ENCODE measurements at places on chromosomes 7 and 10.

GRCh38 chr10:81820418-81820817, 54.6 kb upstream of the NRG3 start:
- peak; percentile 60 for DNase-seq

GRCh38 chr10:24642921-24643678, 80.6 kb downstream of the ARHGAP21 start:
- peak; percentile 44 for DNase-seq

GRCh38 chr10:52313256-52313932, 687 bp upstream of the DKK1 start:
- DNase-seq: peak; percentile 57

GRCh38 chr7:107453388-107453787, 16.5 kb upstream of the GPR22 start:
- DNase-seq: no peak

DNA sequence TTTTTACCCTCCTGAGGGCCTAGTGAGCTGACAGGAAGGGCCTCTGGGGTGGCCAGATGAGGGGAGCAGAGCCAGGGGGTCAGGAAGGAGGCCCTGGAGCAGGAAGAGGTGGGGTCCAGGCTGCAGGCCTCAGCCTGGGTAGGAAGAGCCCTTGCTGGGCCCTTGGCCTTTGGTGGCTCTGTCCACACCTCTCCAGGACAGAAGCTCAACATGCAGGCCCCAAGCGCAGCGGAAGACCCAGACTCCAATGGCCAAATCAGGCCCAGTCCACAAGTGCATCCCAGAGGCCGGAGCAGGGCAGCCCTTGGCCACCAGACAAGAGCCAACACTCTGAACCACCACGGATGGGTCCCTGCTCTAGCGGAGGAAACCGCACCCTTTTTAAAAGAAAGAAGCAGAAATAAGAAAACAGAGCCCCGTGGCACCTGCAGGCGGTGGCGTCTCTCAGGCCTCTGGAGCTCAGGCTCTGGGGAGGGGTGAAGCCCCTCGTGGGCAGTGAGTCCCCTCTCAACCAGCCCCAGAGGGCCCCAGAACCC, 52.8 kb downstream of the FOXL3 start:
- DNase-seq: no peak

DNA sequence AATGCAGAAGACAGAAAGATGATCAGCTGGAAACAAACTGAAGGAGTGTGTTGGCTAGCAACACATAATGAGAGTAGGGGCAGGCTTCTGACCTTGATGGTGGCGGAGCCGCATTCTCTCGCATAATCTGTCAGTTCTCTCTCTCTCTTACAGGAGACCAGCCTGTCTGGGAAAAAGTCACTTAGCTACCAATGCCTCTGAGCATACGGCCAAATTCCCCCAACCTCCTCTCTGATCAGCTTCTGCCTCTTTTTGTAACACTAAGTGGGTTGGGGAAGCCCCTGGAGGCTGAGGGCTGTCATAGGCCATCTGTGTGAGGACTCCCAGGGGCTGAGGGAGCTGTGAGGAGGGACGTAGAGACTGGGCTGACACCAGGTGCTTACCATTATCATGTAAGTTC, 104.6 kb downstream of the HIPK2 start:
- DNase-seq: no peak

- no peak for DNase-seq
These were observed 37.3 kb upstream of the CNPY1 start for GRCh38 chr7:155583636-155584035.

GRCh38 chr7:27420702-27421101, 178.1 kb downstream of the EVX1 start:
- no peak for DNase-seq

Measured in kidney (tissue), 22 donors.